ENCODE measurements at places on chromosomes 1 and 21.

DNA sequence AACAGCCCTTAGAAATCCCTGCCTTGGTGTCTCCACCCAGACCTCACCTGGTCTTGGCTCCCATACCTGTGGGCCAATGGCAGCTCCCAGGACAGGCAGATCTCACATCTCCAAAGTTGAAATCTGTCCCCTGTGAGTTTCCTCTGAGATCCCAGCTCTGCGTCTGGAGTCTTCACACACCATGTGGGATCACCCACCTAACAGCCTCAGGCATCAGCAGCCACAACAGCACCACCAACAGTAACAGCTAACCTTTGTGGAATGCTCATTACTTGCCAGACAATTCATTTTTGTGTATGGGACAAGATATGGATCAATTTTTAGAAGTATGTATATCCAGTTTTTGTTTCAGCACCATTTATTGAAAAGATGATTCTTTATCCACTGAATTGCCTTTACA, 523.2 kb downstream of the MATN1 start:
- no peak for DNase-seq

DNA sequence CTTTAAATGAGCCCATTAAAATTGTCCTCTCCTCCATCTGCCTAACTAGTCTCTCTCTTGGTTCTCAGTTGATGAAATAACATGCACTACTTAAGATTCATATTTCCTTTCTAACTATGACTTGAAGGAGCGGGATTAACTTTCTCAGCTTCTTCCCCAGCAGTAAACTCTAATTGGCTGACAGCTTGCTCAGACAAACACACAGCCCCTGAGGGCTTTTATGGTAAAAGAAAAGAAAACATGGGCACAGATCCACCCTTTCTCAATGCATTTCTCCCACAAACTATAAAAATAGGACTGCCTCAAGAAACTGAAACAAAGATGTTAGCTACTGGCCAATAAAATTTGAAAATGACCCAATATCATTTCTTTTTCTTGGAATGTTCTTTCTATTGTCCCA, 703.1 kb downstream of the ADGRL2 start:
- no peak for DNase-seq

DNA sequence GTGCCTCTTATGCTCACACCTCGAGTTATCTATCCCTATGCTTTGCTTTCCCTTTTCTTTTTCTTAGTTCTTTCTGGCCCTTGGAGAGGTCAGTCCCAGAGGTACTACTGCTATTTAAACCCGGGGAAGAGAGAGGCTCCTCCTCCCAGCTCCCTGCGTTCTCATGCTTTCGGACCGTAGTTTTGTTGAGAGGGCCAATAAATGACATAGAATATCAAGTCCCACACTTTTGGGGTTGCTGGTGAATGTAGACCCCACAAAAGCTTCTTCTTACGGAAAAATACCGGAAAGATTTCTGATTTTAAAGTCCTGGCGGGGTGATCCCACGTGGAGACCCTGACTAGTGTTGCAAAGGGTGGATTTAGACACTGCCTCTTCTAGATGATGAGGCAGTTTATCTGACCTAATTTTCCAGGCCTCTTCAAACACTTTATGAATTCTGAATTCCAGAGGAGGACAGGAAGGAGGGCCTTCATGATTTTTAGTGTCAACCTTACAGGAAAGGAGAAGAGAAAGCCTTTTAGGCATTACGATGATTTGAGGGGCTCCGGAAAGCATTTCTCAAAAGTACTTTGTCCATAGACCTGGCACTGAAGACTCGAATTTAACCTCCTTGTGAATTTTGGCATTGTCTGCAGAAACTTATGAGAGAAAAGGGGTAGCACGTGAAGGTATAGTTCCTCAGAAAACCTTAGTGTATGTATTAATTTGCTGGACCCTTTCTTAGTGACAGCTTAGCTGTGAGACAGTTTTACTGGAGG, 694 bp downstream of the TMEM167B start:
- DNase-seq: no peak

DNA sequence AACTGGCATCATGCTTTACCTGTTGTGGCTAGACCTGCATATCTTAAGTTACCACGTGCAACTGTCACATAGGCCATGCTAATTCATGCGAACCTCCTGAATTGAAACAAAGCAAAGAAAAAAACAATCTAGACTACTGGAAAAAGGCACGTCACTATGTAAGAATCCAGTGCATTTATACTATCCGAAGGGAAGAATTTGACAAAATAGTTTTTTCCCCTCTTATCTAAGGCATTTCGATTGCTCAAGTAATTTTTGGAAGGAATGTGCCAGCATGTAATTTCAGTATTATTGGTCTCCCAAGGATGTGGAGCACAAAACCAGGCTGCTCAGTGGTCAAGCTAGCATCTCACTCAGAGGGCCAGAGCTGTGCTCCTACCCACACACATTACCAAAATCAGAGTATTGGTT, 31.5 kb upstream of the C1orf198 start:
- DNase-seq: no peak

DNA sequence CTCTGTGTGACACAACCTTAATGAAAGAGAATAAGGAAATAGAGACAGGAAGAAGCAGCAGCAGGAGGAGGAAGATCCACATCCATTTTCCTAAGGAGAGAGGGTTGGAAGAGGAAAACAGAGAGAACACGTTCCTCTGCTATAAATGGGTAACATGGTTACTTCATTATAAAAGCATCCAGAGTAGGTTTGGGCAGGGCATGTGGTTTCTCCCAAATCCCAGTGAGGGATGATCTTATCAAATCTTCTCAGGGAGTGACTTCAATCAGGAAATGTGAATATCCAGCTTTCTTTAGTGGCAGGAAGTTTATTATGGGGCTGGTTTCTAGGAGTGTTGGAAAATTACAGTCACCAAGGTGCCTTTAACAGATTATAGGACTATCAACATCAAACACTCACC, 11.1 kb downstream of the CYP2J2 start:
- DNase-seq: no peak

DNA sequence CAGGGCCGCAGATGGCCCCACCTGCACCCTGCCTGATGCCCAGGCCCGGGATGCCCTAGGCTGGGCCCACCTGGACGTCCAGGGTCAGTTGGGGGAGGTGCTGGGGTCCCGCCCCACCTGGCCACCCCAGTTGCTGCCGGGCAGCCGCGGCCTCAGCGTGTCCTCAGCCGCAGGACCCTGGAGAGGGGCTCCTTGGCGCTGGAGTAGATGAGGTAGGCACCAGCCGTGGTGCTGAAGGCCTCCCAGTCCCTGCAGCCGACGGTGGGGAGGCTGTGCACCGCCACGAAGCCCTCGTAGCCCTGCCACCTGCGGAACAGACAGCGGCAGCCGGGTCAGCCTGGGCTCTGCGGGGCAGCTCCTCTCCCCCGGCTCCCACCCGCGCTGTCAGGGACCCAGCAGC, 40.4 kb downstream of the KRTAP10-1 start:
- DNase-seq: no peak

GRCh38 chr1:95752515-95753381, 518.7 kb downstream of the RWDD3 start:
- DNase-seq: no peak

- no peak for DNase-seq
These were observed 59.6 kb upstream of the DIP2A start for GRCh38 chr21:46399129-46399528.

GRCh38 chr1:9628541-9629444, 22.7 kb upstream of the PIK3CD start:
- no peak for DNase-seq

DNA sequence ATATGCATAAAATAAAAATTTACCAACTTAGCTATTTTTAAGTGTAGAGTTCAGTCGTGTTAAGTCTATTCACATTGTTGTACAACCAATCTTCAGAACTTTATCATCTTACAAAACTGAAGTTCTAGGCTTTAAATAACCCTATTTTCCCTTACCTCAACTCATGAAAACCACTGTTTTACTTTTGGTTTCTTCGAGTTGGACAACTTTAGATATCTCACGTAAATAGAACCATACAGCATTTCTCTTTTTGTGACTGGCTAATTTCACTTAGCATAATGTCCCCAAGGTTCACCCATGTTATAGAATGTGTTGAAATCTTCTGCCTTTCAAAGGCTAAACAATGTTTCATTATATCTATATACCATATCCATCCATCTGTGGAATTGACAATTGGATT, 819.0 kb upstream of the ADGRL4 start:
- DNase-seq: no peak

GRCh38 chr1:184510110-184510509, 123.3 kb downstream of the C1orf21 start:
- no peak for DNase-seq

Measured in fibroblast of skin of left biceps (primary cell).